ENCODE measurements at places on chromosomes 5 and 9.

DNA sequence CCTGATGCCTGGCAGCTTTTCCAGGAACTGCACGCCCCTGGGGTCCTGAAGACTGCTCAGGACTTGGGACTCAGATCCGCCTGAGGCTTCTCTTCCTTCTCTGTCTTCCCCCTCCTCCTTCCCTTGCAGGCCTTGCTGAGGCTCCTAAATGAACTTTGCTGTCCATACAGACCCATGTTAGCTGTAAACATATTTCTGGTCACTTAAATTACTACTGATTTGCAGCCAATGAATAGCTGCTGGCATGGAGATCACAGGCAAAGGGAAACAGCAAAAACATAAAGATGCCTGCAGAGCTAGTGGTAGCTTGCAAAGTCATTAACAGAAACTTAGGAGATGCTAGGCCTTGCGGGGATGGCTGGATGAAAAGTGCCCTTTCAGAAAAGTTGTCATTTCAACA is 261.9 kb downstream of the GADD45G start:
- no peak for DNase-seq

DNA sequence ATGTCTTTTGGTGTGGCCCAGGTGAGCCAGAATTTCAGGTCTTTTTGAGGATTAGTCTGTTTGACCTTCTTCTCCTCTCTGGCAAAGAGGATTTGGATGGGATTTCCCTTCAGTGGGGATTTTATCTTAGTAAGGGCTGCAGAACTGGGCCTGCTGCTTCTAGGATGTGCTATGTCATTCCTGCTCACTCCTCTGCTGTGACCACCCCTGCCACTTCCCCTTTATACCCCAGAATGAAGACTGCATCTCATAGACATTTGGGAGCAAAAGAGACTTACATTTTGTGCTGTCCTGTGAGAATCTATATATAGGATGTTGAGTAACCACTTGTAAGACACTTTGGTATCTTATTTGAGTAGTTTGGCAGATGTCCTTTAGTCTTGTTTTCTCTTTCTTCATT is 76.2 kb downstream of the ARHGAP26 start:
- DNase-seq: peak; percentile 80

DNA sequence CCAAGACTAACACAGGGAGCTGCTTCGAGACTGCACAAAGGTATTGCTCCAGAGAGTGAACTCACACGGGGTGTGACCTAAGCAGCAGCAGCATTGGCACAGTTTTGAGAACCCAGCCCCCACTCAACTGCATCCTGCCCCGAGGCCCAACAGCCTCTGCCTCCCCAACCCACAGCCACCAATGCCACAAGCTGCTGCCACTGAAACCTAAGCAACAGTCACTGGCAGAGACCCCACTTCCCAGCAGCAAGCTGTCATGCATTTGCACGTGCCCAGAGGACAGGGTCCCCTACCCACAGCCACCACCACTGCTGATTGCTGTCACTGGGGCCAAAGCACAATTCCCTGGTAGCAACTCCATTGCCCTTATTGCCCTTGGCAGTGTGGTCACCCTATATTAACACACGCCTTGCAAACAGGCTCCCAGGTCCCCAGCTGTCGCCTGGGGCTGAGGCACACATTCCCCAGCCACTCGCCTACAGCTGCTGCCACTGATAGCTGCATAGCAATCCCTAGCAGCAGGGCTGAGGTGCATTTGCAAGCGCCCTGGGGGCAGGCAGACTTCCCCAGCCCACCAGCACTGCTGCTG is 141.0 kb downstream of the AGTPBP1 start:
- DNase-seq: no peak

DNA sequence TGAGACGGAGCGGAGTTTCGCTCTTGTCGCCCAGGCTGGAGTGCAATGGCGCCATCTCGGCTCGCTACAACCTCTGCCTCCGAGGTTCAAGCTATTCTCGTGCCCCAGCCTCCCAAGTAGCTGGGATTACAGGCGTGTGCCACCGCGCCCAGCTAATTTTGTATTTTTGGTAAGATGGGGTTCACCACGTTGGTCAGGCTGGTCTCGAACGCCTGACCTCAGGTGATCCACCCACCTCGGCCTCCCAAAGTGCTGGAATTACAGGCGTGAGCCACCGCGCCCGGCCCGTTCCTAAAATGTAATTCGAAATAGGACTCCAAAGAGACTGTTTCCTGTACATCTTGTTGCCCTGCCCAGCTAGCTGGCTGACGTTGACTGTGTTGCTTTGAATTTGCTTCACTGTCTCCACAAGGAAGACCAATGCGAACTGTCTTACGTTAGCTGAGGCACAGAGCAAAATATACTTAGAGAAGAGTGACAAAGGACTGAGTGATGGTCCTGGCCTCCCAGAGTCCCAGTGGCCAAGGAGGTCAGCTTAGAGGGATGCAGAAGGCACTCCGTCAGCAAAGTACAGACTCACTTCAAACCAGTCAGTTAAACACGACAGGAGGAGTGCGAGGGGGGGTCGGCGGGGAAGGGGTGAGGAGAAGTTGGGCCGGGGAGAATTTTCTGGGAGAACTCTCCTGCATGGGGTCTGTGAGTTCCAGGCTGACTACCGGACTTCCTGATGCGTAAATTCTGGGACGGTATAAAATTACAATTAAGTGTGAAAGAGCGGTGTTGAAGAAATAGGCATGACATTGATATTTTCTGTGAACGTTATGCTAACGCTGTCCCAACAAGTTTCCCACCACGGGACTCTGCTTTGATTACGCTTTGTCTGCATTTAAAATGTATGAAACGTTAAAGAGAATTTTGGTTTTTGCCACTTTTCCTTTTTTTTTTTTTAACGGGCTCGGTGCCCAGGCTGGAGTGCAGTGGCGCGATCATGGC is 6.8 kb upstream of the TRIM41 start:
- DNase-seq: peak; percentile 18

DNA sequence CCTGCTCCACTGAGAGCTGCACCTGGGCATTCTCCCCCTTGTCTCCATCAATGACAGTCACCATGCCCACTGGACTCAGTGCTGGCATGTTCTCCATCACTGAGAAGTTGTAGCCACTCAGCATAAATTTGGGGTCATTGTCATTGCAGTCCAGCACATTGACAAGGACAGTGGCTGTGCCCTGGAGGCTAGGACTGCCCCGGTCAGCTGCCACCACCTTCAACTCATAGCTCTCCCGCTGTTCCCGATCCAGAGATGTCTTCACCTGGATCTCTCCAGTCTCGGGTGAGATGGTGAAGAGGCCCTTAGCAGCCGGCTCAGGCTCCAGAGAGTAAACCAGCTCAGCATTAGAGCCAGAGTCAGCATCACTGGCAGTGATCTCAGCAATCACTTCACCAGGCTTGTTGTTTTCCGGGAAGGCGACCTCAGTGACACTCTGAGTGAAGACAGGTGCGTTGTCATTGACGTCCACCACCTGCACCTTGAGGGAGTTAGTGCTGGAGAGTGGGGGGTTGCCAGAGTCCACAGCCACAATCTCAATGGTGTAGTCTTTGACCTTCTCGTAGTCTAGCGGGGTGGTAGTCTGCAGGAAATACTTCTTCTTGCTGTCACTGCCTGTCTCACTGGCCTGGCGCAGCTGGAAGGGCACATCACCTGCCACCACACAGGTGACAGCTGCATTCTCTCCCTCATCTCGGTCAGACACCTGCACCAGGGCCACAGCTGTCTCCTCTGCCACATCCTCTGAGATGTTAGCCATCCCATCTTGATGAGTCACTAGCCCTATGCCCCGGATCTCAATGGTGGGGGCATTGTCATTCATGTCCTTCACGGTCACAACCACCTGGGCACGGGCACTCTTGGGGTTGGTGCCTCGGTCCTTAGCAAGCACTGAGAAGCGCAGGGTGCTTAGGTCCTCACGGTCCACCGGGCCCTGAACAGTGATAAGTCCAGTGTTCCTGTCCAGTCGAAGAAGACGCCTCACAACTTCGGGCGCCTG is 13.5 kb downstream of the PCDH1 start:
- DNase-seq: no peak

DNA sequence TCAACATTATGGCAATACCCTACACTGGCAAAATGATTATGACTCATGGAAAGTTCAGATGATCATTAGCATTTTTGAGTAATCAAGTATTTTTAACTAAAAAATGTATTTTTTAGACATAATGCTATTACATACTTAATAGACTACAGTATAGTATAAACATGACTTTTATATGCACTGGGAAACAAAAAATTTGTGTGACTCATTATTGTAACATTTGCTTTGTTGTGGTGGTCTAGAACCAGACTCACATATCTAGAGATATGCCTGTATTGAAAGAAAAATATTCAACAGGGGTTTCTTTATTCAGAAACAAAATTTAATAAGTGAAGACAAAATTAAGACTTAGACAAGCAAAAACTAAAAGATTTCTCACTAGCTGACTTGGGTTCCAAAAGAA is 385.3 kb upstream of the RIOK2 start:
- no peak for DNase-seq

DNA sequence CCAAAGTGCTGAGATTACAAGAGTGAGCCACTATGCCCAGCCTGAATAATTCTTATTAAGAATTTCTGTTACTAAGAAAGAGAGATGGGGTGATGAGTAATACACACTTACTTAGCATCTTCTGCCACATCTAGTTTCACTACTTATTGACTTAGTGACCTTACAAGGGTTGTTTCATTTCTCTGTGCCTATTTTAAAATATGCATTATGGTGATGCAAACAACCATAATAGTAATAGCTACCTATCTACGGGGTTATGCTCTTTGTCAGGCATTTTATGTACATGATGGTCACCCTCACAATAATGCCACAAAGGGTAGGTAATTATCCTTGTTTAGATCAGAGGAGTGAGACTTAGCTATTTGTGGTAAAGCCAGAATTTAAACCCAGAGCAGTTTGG is 499.0 kb upstream of the SGCD start:
- no peak for DNase-seq

GRCh38 chr5:37975531-37975930 is 135.7 kb upstream of the GDNF start:
- DNase-seq: no peak

DNA sequence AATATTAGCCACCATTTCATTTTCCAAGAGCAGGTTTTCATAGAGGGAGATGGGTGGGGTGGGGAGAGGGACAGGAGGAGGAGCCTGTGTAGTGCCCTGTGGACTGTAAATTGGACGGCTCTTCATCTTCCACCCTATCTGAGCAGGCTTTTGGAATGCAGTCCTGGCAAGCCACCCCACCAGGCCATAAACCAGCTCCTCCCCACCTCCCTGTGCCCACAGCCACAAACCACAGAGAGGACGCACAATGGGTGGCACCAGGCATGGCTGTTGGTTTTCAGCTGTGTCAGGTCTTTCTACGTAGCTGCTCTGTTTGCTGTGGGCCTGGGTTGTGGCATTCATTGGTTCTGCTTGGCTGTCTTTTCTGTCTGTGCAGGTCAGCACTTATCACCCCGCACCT is 58.0 kb downstream of the PLAC8L1 start:
- DNase-seq: no peak

GRCh38 chr9:18441261-18441660 is 32.7 kb upstream of the ADAMTSL1 start:
- no peak for DNase-seq

DNA sequence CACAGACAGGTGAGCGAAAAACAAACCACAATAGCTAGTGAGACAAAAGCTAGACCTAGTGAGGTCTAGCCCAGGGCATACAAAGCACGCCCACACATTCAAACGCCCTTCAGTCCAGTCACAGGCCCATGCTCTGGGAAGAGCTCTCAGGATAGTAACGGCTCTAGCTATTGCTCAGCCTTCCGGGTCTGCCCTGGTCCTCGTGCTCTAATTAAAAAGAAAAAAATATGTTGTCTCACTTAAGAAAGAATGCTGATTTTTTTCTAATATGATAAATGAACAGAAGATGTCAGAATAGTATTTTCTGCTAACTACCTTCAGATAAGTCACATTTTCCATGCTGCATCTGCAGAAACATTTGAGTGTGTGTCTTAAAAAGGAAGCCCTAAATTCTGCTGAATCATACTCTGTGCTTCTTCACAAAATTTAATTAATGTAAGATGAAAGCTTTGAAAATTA is 94.5 kb downstream of the PLPP1 start:
- DNase-seq: peak; percentile 37

- no peak for DNase-seq
These were observed 424.1 kb upstream of the CD180 start for GRCh38 chr5:67620424-67621397.

DNA sequence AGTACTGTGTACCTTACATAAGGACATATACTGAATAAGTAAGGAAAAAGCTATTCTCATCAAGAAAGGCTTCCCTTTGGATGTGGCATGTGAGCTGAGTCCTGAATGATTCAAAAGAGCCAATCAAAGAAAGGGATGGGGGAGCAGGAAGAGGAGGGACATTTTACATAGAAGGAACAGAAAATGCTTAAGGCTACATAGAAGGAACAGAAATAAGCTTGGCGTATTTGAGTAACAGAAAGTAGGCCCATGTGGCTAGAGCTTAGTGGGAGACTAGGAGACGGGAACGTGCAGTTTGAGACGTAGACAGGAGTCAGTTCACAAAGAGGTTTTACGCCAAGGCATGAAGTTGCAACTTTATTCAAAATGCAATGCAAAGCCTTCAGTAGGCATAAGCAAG is 126.3 kb downstream of the CEMIP2 start:
- DNase-seq: no peak

DNA sequence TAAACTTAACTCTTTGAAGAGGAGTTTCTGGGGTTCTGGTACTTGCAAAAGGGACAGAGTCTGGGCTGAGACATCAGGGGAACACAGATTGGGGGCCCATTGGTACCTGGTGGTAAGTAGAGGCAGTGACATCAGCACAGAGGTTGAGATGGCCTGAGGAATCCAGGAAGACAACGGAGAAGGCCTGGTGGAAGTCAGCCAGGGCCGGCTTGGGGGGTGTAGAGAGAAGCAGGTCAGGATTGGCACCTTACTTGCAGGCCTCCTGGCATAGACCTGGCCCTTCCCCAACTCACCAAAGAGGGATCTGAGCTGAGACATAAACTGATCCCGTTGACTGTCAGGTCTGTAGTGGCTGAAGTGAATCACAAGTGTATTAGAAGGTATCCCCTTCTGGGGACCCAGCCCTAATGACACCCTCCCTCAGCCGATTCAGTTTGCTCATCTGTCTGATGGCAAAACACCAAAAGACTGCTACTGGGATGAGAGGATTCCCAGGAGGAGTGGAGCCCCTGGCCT is 5.5 kb downstream of the NOL6 start:
- DNase-seq: no peak

- DNase-seq: no peak
These were observed 383.1 kb upstream of the PAPPA start for GRCh38 chr9:115770521-115770920.

- DNase-seq: no peak
These were observed 24.7 kb upstream of the RXRA start for GRCh38 chr9:134301387-134302129.

- no peak for DNase-seq
These were observed 50.2 kb downstream of the TIMD4 start for GRCh38 chr5:156912869-156913268.

- no peak for DNase-seq
These were observed 4.2 kb downstream of the NMUR2 start for GRCh38 chr5:152400846-152401245.

- no peak for DNase-seq
These were observed 9.9 kb downstream of the GFPT2 start for GRCh38 chr5:180343110-180343830.

Data from inflammatory macrophage treated with lipopolysaccharide for 1 hour (primary cell).